HFFc6 (cell line): ENCODE measurements at places on chromosomes 6 and 20. TPM values are rescaled to one million over a fixed set of nuclear protein-coding genes. Genes with fewer than 3 reads are reported as not detected.

GRCh38 chr20:37627060-37627766 is 66.6 kb upstream of the CTNNBL1 start:
- no peak overlapping the region for H3K27ac ChIP-seq
- peak; percentile 21 for DNase-seq
- no peaks in the 10 kb centered on the region for H3K36me3 ChIP-seq
- peaks cover 24% of the 10 kb centered on the region for H3K27me3 ChIP-seq
- H3K4me1 ChIP-seq = no peaks in the 10 kb centered on the region

- no peak overlapping the region for H3K4me3 ChIP-seq
- H3K4me1 ChIP-seq = no peaks in the 10 kb centered on the region
- no peaks in the 10 kb centered on the region for H3K36me3 ChIP-seq
- H3K27me3 ChIP-seq = no peaks in the 10 kb centered on the region; the same call in 1 of the 2 replicates
- H3K27ac ChIP-seq = no peak overlapping the region
Measured at GRCh38 chr6:93252930-93253329, 166.4 kb downstream of the EPHA7 start.

- peaks cover 3% of the 10 kb centered on the region; the same call in 1 of the 2 replicates for H3K36me3 ChIP-seq
- H3K27ac ChIP-seq = no peak overlapping the region
- no peak for DNase-seq
- no peak overlapping the region for H3K4me3 ChIP-seq
- H3K27me3 ChIP-seq = peaks cover 4% of the 10 kb centered on the region
- H3K4me1 ChIP-seq = no peaks in the 10 kb centered on the region
Measured at GRCh38 chr20:46627234-46627633, 24.0 kb downstream of the SLC13A3 start.

DACT2 gene
- not detected in 3 replicates for total RNA-seq

SPATS1 gene
- total RNA-seq = not detected in 3 replicates

PDE7B gene
- total RNA-seq = 0.72 to 4.7 TPM (median 1.3 TPM) in 3 replicates
